HFF-Myc (cell line): ENCODE measurements at places on chromosomes 7 and 10.

DNA sequence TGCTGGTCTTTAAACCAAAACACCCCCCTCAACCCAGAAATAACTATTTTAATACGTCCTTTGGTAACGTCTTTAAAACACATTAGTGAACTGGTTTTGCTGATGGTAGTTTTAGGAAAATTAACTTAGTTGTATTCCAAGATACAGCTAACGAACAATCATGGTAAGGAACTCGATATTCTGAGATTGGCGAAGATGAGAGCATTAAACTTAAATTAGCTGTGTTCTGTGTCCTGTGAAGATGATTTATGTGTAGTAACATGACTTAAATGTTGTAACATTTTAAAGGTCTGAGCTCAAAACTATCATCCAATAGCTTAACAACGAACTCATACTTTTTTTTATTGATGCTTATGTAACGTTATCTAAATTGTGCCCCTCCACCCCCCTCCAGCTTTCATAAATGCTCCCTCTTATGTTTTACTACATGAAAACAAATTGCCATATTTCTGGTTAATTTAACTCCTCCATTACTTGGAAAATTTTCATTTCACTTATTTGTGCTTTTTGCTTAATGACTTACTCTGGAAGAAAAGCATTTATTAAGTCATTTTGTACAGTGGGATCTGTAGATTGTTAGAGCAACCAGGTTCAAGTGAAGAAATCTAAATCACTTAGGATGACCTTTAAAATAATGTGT is 1.7 kb downstream of the SDK1 start:
- no peak for DNase-seq

DNA sequence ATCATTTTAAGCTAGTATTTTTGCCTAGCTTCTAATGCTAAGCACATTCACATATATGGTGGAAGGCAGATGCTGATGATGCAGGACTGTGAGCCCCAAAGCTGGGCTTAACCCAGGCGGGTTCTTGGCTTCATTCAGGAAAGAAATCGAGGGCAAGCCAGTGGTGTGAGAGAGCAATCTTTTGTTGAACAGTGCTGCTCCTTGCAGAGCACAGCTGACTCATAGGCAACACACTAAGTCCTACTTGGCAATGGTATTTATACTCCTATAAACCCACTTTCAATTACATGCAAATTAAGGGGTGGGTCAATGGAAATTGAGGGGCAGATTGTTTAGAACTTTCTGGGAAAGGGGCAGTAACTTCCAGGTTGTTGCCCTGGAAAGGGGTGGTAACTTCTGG is 42.0 kb upstream of the CELF2 start:
- DNase-seq, result no peak

GRCh38 chr10:42981358-42982236 is 95.3 kb upstream of the RET start:
- no peak for DNase-seq

- DNase-seq, result no peak
Observed at GRCh38 chr10:117746541-117747448, 204.2 kb downstream of the EMX2 start.
